Heart left ventricle (tissue), 16 donors: ENCODE measurements at places on chromosomes 1 and 21.

- DNase-seq, result no peak
Observed at GRCh38 chr21:42574234-42575027, 60.8 kb downstream of the SLC37A1 start.

- no peak for DNase-seq
Observed at GRCh38 chr1:154666051-154666790, 58.2 kb upstream of the ADAR start.

GRCh38 chr1:60571811-60572210 is 498.2 kb upstream of the C1orf87 start:
- DNase-seq, result no peak

DNA sequence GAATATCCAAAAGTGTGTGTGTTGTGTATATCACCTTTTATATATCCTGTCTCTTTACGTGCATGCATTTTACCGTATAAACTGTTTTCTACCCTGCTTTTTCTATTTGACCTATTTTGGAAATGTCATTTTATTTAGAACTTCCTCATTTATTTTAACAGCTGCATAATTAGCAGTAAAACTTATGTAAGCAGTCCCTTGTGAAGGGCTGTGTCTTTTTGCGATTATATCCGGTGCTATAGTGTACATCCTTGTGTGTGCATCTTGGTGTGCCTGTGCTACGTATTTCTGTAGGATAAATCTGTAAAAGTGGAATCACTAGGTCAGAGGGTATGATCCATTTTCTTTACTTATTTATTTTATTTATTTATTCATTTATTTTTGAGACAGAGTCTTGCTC is 7.2 kb downstream of the LGALS8 start:
- no peak for DNase-seq

GRCh38 chr1:173411835-173412742 is 65.0 kb upstream of the PRDX6 start:
- DNase-seq, result no peak

GRCh38 chr1:102174259-102174863 is 177.6 kb upstream of the OLFM3 start:
- DNase-seq, result no peak

- no peak for DNase-seq
Observed at GRCh38 chr1:180386745-180387367, 115.5 kb downstream of the ACBD6 start.

DNA sequence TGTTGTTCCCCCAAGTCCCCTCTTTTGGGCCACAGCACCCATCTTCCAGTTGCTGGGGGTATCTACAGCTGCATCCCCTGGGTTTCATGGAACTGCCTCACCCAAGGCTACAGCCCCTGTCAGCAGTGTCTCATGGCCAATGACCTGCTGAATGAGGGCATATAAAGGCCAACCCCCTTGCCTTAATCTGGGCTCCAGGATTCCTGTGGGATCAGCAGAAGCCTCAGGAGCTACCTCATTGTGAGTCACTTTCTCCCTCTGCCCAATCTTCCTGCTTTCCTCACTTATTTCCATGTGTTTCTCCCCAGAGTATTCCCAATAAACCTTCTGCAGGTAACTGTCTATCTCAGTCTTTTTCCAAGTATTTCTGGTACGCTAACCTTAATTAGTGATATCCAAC is 37.3 kb upstream of the SYT14 start:
- DNase-seq, result no peak
